ENCODE measurements at places on chromosomes 2 and 18.

DNA sequence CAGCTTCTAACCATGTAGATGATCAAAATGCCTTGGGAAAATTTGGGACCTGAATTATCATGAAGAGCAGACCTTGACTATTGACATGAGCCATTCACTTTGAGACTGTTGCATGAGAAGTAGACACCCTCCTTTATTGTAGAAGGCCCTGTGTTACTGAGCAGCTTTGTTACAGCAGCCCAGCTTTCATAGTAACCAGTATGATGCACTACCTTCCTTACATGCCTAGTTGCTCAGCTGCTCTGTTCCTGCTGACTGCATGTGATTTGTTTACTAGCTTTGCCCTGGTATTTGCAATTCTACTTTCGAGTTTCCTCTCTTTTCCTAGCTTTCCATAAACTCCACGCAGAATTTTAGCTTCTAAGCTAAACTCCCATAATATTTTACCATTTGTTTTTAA, 11.2 kb upstream of the FN1 start:
- DNase-seq, result no peak

DNA sequence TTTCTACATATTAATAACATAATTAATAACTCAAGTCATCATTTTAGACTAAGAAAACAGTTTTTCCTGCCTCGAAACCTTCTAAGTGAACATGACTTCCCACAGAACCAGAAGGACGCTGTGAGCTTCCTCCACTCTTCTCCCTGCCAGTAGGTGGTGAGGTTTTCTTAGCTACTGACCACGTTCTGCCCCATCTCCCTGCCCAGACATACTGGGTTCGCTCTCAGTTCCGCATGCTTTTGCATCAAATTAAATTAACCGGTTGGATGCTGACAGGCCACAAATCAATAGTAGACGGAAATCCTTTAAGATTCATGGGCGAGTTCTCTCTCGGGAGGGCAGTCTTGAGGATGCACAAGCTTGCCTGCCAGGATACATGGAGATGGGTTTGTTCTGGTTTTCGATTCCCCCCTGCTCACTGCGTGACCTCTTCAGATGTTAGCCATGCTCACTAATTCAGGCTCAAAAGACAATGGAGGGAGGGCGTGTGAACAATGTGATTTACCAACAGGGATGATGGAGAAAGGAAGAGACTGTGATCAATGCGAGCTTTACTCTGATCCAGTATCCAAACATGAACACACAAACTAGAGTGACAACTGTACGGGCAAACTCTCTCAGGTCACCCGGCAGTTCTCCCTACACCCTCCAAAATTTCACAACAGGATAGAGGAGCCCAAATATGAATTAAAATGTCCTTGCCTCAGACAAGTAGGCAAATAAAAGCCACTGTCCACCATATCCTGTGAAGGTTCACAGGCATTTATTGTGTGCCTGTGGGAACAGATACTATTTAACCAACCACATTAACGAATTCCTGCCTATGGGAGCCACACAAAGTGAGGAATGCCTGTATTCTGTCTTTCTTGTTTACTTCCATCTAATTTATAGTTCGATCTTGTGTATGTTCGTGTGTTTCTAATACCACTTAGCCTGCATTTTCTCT, 375.7 kb downstream of the EIPR1 start:
- no peak for DNase-seq

DNA sequence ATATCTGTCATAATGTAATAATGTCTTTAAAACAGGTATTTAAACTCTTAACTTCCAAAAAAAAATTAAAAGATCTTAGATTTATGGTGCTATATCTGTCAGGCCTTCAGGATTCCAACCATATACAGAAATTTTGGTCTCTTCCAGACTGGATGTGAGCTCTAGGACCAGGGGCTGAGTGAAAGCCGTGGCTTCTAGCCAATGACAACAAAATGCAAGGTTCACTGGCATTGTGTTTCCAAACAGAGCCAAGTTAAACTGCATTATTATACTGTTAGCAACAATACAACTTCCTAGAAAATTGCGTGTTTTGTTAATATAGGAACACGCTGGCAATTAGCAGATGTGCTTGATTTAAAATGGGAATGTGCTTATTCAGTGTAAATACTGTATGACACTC, 809.8 kb upstream of the SOX11 start:
- DNase-seq, result no peak

DNA sequence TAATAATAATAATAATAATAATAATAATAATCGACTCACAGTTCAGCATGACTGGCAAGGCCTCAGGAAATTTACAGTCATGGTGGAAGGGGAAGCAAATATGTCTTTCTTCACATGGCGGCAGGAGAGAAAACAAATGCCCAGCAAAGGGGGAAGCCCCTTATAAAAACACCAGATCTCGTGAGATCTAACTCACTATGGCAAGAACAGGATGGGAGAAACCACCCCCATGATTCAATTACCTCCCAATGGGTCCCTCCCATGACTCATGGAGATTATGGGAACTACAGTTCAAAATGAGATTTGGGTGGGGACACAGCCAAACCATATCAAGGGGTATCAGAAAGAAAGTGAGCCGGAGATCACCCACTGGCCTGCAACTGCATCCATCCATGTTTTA, 40.5 kb upstream of the PAPOLG start:
- no peak for DNase-seq

- DNase-seq, result no peak
Measured at GRCh38 chr2:22854588-22854987, 530.4 kb upstream of the KLHL29 start.

- DNase-seq, result no peak
Measured at GRCh38 chr2:101655702-101656422, 41.6 kb upstream of the MAP4K4 start.

GRCh38 chr2:226123300-226123699, 676.3 kb downstream of the IRS1 start:
- no peak for DNase-seq

DNA sequence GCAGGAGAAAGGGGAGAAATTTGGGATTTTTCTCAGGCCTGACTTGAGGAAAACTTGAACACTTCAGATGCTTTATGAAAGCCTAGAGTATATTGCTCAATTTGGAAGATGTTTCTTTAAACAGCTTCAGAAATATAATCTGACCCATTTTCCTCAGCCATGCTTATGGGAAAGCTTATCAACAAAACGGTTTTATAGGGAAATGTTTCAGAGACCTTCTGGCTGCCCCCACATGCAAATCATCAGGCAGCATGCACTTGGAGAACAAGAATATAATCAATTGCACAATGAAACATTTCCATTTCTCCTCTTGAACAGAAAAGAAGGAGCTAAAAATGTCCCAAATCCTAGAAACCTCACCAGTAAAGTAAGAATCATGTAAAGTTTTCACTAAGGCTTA, 411.2 kb upstream of the ETAA1 start:
- no peak for DNase-seq

DNA sequence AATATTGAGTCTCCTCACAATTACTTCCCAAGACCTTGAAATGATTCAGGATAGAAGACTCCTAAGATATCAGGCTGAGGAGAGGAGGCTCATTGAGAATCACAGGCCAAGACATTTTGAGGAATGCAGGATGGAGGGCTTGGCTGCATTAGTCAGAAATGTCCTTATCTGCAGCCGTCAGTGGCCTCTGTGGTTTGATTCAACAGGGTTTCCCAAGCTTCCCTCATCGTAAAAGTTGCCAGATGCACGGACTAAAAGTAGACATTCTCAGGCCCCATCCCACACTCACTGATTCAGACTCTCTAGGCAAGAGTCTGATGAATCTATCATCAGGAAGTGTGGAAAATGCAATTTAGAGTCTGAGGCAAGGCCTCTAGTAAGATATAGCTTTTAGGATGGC, 34.0 kb upstream of the TMEM178A start:
- DNase-seq, result no peak

- DNase-seq, result peak; percentile 59
Measured at GRCh38 chr18:48914581-48915251, 36.0 kb downstream of the SMAD7 start.

- no peak for DNase-seq
Measured at GRCh38 chr2:36245651-36246050, 109.9 kb upstream of the CRIM1 start.

DNA sequence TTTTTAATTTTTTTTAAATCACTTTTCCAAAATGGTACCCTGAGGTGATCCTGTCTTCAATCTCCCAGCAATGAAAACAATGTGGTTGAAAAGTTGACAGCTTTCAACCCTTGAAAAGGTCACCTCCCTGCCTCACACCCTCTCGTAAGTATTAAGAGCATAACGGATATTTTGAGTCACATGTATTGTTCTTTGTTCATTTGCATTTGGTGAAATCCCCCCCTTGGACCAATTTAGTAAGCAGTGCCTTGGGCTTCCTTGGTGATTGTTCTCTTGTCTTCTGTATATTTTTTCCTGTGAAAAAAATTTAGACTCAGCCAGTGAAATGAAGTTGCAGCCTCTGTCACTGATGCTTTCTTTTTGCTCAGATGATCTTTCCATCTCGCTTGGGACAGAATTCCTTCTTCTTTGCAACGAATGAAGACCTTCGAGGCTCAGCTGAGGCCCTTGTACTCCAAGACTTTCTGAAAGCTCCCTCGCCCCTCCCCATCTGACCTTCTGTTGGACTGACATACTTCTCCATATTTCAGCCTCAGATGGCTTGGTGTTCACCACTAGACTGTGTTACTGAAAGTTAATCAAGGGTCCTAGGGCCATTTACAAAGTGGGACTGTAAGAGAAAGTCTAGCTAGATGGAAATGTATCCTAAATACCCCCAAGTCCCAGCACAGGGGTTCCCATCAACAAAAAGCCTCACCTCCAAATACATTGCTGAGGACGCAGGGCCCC, 158.4 kb downstream of the BCL2 start:
- no peak for DNase-seq

GRCh38 chr2:236166796-236167296, 1.3 kb downstream of the GBX2 start:
- DNase-seq, result peak; percentile 59

DNA sequence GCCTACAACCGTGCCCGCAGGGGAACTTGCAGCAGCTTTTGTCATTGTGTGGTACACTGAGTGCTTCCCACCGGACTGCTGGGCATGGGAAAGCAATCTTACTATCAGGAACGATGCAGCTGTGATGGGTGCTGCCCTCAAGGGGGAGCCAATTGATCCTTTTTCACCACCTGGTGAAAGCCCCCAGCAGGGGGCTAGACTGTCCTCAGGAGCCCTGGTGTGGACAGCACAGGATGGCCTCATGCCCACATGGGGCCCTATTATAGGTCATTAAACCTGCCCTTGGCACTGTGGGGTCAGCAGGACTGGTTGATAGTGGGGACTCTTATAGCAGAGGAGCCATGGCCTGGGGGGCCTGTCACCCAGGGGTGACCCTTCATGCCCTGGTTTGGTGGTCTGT, 172.2 kb downstream of the GLI2 start:
- DNase-seq, result no peak

DNA sequence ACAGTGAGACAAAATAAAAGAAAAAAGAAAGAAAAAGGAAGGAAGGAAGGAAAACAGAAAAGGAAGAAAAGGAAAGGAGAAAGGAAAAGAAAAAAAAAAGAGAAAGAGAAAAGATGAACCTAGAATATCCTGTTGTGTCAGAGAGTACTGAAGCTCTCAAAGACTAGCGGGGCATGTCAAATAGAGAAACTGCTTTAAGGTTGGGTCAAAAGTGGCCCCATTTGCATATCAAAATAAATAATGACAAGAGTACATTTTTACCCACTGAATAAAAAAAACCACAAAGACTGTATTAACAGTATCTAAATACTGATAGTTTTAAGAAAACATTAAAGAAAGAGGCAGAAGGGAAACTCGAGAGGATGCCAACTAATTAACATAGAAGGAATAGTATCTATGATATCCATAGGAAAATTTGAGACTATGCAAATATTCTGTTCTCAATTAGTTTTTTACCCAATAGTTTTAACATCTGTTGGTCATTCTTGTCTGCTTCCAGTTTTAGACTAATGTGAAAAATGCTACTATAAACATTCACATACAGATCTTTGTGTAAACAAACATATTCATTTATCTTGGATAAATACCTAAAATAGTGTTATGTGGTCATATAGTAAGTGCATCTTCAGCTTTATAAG, 53.2 kb downstream of the SFXN5 start:
- DNase-seq, result no peak

DNA sequence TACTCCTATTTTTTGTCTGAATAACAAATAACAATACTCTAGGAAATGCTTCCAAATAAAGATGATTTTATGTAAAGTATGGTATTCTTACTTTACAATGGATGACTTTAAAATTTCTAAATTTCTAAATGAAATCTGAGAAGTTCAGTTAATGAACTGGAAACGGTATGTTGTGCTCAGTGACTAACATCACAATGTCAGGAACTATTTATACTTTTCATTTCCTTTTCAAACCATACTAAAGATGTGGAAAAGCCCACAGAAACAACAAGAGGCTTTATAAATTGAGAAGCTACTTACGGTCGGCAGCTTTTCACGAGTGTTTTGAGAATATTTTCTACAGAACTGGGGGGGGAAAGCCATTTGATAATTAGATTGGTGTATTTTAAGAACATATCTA, 31.1 kb downstream of the PSME4 start:
- no peak for DNase-seq

- DNase-seq, result no peak
Measured at GRCh38 chr18:70693246-70693645, 404.4 kb downstream of the SOCS6 start.

DNA sequence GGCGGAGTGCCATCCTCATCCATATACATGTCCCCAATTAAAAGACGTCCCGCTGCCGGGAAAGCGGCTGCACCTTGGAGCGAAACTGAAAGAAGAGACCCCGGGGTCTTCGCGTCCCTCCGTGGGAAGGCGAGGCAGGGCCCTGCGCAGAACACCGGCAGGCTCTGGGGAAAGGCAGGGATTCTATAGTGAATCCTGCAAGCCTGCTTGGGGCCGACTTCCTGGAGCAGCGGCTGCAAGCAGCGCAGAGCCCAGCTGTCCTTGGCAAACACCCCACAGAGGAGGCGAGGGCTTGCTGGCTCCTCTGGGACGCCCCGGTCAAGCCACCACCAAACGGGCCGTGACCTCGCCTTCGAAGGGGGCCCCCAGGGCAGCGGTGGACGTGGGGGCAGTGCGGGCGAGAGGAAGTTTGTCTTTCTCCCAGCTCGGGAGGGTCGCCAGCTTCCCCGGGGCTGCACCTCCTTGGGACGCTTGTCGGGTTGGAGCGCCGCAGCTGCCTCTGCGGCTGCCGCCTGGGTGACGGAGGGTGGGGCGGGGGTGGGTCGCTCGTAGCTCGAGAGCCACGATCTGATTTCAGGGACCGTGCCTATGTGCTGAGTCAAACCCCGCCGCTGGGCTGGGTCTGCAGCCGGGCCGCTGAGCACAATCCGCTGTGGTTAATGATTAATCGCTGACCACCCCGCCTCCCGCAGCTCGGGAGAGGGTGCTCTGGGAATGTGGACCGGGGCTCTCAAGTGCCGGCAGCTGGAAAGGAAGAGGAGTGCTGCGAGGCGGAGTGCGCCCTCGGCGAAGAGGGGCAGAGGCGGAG, 486 bp upstream of the GPR39 start:
- peak; percentile 96 for DNase-seq

GRCh38 chr2:152446213-152446612, 111.2 kb downstream of the FMNL2 start:
- no peak for DNase-seq

- DNase-seq, result no peak
Measured at GRCh38 chr18:63730773-63731172, 28.0 kb downstream of the SERPINB11 start.

GRCh38 chr18:23560186-23560585, 26.1 kb downstream of the NPC1 start:
- no peak for DNase-seq
